Suppressor macrophage treated with lipopolysaccharide for 4 hours (primary cell): ENCODE measurements at places on chromosomes 7 and 10.
A peak's percentile ranks its signal among the peaks of the same experiment; 100 is the strongest.

DNA sequence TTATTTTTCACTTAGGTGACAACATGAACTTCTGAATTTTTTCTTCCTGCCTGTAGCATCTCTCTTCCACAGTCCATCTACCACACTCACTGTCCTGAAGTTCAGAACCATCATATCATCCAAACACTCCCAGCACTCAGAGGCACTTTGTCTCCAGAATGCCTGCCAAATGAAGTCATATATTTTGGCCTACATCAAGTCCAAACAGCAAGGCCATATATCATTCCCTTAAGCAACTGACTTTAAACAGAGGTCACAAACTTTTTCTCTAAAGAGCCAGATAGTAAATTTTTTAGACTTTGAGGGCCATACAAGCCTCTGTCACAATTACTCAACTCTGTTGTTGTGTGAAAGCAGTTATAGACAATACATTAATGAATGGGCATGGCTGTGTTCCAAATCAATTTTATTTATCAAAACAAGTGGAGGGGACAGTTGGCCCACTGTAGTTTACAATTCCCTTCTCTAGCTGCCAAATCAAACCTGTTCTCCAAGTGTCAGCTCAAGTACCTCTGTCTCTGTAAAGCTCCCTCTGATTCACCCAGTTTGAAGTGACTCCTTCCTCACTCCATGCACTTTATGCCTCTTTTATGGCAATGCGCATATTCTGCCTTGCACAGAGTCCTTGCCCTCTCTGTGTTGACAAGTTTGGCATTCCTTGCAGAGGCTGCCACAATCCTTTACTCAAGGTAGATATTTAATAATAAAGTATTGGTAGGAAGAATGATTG, 305.7 kb downstream of the FZD1 start:
- DNase-seq = no peak

DNA sequence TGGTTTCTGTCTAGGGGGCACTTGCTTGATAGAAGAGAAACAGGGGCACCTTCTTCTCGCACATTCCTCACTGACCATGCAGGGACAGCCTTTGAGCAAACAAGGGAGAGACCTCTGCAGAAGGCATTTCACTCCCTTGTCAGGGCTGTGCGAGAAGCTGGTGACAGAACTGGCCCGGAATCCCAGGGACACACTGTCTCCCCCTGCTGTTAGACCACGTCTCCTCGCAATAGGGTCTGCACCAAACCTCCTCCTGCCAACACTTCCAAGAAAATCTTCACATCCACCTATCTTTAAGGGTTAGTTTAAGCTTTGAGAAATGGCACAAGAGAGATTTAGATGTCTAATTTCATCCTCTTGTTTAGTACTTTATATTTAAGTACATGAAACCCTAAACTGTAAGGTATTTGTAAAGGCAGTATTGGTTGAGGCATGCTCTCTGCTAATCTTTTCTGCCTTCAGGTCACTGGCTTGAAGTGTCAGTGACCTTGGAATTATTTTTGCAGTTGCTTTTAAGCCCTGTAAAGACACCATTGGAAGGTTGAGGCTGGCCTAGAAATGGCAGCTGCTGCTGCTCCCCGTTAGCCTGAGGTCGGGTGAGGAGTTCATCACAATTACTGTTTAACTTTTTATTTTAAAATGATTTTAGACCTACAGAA, 37.0 kb downstream of the RBM20 start:
- peak; percentile 50 for DNase-seq

DNA sequence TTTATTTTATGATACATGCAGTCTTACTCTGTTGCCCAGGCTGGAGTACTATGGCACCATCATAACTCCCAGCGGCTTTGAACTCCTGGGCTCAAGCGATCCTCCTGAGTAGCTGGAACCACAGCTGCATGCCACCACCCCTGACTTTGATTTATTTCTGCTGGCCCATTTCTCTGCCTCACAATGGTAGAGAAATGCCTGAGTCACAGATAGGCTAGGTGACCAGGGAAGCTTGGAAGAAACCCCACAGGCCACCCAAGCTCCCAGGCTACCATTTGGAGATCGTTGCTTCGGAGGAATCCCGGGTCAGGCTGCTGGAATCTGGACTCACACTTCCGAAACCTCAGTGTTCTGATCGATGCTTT, 17.4 kb upstream of the BAIAP2L1 start:
- DNase-seq = no peak

DNA sequence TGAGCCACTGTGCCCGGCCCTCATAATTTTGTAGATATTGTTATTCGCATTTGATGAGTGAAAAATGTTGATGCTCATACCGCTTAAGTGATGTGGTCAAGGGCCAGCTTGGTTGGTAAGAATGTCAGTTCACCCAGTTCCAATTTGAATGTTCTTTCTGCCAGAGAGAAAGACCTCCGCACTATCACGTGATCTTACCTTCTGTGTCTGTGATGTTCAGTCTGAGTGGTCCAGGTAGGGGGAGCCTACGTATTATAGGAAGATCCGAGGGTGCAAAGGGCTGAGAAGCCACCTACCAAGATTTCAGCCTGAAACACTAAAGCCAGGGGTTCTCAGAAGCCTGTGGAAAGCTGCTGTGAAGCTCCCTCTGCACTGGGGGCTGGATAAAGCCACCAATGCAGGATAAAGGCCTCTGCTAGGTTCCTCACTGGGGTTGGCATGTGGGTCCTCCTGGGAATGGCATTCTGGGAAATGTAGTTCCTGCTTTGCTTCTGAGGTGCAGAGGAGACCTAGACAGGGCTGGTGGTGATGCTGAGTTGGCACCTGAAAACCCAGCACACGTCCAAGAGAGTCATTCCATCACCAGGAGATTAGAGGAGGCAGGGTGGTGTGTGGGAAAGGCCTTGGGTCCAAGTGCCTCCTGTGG, 64.7 kb upstream of the AOAH start:
- no peak for DNase-seq

- no peak for DNase-seq
Observed at GRCh38 chr7:9945857-9946256, 1027.8 kb upstream of the PHF14 start.

DNA sequence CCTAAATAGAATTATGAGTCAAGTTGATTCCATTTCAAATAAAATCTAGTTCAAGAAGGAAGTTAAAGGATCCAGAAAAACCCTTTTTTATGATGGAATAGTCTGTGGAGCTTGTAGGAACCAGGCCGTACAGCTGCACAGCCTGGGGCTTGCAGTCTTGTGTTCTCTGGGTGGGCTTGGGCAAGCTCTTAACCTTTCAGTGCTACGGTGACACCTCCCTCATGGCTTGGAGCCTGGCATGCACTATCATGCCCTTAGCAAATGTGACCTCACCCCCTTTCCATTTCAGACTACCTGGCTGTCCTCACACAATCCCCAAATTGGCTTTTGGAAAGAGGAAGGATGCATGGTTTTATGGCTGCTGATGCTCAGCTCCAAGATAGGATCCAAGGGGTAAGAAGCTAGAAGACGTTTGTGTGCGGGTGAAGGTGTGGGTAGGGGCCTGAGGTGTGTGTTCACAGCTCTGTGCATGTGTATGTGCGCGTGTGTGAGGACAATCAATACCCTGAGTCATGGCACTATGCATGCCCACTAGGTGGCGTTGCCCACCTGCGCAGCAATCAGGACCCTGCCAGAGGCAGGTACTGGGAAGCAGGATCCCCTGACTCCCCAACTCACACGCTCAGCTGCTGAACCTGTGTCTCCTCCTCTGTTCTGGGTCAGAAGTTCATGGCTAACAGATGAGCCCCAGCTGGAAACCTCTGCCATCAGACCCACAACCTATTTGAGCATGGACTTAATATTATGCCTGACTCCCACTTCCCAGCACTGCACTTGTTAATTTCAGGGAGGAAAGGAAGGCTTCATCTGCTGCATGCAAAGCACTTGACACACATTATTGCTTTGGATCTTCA, 113.4 kb downstream of the PTPN20 start:
- peak; percentile 40 for DNase-seq

DNA sequence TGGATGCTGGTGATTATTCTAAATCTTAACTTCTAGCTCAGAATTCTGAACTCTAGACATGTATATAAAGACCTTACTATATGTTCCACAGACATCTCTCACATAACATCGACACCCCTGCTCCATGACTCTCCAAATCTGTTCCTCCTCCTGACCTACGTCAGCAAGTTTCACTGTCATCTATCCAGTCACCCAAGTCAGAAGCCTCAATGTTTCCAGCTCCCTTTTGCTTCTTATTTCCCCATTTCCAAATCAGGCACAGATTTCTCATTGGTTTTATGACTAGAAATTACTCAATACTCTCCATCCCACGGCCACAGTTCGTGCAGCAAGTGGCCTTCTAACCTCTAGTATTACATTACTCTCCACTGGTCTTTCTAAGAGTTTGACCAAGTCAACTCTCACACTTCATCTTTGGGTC, 28.5 kb downstream of the EPC1 start:
- peak; percentile 97 for DNase-seq

GRCh38 chr7:84524714-84525694, 330.4 kb upstream of the SEMA3A start:
- DNase-seq = no peak

- DNase-seq = no peak
Observed at GRCh38 chr10:101261702-101262101, 32.4 kb upstream of the LBX1 start.

- DNase-seq = no peak
Observed at GRCh38 chr7:140594131-140594691, 46.4 kb downstream of the DENND2A start.

GRCh38 chr10:96820765-96821164, 11.3 kb upstream of the LCOR start:
- no peak for DNase-seq

- DNase-seq = no peak
Observed at GRCh38 chr7:105618016-105618296, 36.7 kb upstream of the EFCAB10 start.

DNA sequence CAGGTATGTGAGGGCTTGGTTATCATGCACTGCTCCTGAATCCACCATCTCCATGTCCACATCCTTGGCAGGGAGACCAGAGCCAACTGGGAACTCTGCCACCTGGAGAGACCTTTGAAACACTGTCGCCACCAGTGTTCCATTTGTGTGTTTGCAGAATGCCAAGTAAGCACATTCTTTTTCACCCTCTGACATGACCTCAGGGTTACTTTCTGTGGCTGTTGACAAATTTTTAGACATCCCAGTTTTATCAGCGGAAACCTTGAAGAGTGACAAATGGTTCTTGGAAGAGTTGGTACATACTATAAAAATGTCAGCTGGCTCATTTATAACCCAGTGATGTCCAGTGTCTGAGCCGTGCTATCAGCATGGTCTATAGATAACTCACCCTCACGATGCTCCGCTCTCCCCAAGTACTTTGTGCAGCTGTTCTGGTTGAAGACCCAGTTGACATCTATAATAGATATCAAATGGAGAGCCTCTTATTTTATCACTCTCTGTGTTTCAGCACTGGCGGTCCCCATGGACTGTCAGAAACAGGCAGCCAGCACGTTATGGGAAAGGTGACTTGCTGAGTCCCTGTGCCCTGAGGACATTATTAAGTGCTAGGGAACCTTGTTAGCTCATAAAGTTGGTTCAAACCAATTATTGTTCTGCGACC, 563.1 kb upstream of the GALNT17 start:
- DNase-seq = no peak

GRCh38 chr7:29297194-29297890, 102.8 kb downstream of the CHN2 start:
- DNase-seq = peak; percentile 24

GRCh38 chr10:7478727-7479457, 68.1 kb upstream of the SFMBT2 start:
- no peak for DNase-seq
